ENCODE measurements at places on chromosomes 1 and 21. TPM values are rescaled to one million over a fixed set of nuclear protein-coding genes. Genes with fewer than 3 reads are reported as not detected.
A peak's percentile ranks its signal among the peaks of the same experiment; 100 is the strongest.

Gene IGSF9
- not detected for total RNA-seq

- peaks cover 15% of the 10 kb centered on the region for H3K27me3 ChIP-seq
- H3K36me3 ChIP-seq: no peaks in the 10 kb centered on the region
- no peak overlapping the region for H3K27ac ChIP-seq
- no peaks in the 10 kb centered on the region for H3K4me1 ChIP-seq
Measured at GRCh38 chr1:30342535-30343141, 380.7 kb downstream of the MATN1 start.

- H3K4me3 ChIP-seq: no peak overlapping the region
- H3K27ac ChIP-seq: no peak overlapping the region
- H3K36me3 ChIP-seq: no peaks in the 10 kb centered on the region
- H3K4me1 ChIP-seq: no peaks in the 10 kb centered on the region
Measured at GRCh38 chr1:219900201-219900600, 28.2 kb downstream of the SLC30A10 start.

DNA sequence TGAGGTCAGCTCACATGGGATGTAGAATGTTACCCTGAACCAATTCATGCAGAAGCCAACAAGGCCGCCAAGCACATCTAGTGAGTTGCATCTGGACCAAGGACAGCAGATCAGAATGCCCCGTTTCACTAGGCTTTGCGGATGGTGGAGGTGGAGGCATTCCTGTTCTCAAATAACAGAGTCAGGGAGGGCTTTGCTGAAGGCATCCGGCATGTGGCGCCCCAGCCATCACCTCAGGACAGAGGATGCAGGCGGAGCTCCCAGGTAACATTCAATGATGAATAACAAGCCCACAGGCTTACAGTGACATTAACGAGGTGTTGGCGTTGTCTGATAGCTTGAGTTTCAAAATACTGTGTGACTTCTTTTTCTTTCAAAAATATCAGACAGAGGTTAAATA is 476.2 kb downstream of the CAMTA1 start:
- H3K4me3 ChIP-seq: no peak overlapping the region
- no peaks in the 10 kb centered on the region for H3K36me3 ChIP-seq
- no peaks in the 10 kb centered on the region for H3K4me1 ChIP-seq
- DNase-seq: peak; percentile 27
- no peak overlapping the region for H3K27ac ChIP-seq
- peaks cover 2% of the 10 kb centered on the region for H3K27me3 ChIP-seq
